Mammary epithelial cell (primary cell): ENCODE measurements at places on chromosomes 16 and 17.

GRCh38 chr17:81002409-81003361 lies 11.0 kb downstream of the CHMP6 start:
- peak; percentile 65 for DNase-seq

DNA sequence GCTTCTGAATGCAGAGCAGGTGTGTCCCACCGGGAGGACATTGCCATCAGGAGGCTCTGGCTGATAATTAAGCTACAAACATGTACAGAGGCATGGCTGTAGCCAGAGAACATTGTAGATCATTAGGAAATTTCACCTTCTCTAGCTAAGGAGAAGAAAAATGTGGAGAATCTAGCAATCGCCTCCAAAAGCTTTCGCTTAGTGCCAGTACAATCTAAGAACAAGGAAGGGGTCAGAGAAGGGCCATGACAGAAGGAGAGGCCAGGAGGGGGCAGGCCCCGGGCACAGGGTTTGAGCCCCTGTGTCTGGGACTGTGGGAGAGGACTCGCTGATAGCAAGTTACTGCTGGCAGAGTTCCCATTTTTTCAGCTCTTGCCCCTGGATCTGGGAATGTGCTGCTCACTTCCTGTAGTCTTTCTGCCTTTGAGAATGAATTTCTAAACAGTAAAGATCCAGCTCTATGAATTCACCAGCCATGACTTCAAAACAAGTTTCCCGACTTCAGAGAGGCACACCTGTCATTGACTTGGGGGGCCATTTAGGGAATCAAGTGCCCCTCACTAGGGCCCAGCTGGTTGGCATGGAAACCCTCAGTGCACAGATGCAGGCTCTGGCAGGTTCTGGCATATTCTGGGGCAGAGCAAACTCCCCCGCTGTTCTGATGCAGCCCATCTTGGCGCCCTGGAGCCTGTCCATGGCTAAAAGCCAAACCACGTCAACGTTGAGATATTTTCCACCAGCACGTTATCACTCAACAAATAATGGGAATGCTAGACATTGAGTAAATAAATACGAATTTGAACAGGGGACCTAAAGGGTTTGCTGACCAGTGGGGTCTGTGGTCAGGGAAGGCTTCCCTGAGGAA lies 59.5 kb upstream of the CACNG4 start:
- peak; percentile 56 for DNase-seq

- DNase-seq, result no peak
These were observed 4.4 kb downstream of the MSLN start for GRCh38 chr16:764848-765487.

DNA sequence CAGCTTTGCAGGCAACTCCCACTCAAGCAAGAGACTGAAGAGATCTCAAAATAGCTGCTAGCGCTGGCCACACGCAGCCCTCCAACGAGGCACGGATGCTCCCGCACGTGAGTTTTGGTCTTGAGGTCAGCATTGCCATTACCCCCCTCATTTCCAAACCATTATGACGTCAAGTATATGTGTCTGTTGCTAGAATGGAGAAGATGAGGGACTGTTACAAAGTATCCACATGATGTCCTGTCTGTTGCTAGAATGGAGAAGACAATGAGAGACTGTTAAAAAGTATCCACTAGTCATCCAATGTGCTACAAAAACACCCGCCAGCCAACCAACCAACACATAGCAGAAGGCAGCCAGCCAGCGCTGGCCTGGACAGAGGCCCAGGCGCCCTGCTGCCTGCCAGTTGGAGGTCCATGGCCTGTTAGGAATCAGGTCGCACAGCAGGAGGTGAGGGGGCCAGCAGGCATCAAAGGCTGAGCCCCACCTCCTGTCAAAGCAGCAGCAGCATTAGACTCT lies 24.8 kb downstream of the KLHDC4 start:
- DNase-seq, result no peak

GRCh38 chr16:79562166-79562823 lies 38.2 kb downstream of the MAF start:
- DNase-seq, result no peak

DNA sequence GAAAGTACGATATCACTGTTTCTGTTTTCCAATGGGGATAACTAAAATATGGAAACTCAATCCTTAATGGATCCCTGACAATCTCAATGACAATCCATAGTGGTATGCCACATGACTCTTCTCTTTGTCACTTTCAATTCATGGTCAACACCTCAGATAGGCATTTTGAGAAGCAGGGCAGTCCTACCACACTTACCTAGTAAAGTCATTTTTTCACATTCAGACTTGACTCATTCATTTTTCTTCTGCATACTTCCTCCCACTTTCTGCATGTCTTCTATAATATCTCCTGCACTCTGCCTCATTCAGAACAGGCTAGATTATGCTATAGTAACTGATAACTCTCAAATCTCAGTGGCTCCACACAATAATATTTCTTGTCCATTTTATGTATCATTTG lies 117.5 kb downstream of the FTO start:
- DNase-seq, result peak; percentile 65

DNA sequence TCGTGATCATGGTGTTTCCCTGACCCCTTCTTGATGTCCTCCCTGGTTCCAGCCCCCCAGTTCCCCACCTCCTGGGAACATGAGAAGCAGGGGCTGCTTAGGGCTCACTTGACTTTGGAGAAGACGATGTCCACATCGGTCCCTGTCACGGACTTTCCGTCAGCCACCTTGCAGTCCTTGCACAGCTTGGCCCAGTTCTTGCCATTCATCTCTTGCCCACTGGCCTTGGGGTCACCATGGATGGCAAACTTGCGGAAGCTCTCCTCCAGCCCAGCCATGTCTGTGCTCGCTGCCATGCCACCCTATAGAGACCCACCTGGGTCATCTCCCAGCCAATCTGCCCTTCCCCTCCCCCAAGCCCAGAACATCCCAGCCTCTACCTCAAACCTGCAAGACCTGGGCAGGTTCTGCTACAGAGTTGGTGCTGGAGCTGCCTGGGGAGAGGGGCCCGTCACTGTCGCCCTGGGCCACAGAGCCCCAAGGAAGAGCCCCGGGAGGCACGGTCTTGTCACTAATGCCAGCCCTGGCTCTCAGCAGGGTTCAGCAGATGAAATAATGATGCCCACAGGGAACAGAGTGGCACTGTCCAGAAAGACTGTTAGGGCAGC lies 2.4 kb downstream of the TPPP3 start:
- DNase-seq, result no peak

- no peak for DNase-seq
These were observed 682 bp downstream of the XAF1 start for GRCh38 chr17:6756425-6757031.

- no peak for DNase-seq
These were observed 300.6 kb downstream of the SEC14L1 start for GRCh38 chr17:77441130-77441920.

DNA sequence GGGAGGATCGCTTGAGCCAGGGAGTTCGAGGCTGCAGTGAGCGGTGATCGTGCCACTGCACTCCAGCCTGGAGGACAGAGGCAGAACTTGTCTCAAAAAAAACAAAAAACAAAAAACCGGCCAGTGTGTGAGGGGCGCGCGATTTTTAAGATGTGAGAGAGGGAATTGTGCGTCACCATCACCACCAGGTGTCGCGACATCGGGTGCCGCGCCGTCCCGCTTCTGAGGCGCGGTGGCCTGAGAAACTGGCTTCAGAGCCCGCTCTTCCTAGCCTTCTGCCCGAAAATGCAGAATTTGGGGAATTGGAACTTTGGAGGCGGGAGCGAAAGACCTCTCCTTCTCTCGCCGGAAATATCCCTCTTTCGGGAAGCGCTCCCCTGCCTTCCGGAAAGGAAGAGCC lies 524.8 kb downstream of the KCNJ18 start:
- DNase-seq, result no peak

- peak; percentile 86 for DNase-seq
These were observed 37.4 kb upstream of the EMP2 start for GRCh38 chr16:10617662-10618420.

GRCh38 chr16:23257682-23258081 lies 44.4 kb upstream of the SCNN1B start:
- DNase-seq, result peak; percentile 39

DNA sequence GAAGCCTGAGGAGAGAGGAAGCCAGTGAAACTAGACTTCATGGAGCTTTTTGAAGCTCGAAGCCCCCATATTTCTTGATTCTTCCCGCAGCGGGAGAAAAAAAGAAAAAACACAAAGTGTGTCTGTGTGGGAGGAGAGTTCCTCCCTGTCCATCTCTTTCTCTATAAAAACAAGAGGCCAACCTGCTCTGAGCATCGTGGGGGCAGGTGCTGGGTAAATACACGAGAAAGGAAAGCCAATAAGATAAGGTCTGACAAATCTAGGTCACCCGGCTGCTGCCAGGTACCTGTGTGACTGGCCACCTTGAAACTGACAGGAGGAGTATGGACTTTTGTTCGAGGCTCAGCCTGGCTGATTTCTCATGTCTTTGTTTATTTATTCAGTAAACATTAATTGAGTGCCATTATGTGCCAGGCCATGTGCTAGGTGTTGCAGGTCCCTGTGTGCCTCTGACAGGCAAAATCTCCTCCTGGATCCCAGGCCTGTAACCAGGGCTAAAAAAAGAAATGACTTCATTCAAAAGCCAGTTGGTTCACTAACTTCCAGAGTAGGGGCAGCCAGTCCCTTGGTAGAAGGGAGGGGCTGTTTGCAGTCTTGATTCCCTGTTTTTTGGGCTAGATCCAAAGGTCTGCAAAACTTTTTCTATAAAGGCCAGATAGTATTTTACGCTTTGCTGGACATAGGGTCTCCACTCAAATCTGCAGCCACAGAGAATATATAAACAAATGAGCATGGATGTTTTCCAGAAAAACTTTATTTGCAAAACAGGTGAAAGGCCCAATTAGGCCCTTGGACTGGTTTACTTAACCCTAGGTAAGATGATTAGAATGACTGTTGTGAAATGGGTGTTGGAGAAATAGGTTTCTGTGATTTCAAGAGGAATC lies 35.6 kb downstream of the YPEL2 start:
- no peak for DNase-seq

GRCh38 chr17:39063681-39064069 lies 87.8 kb downstream of the PLXDC1 start:
- no peak for DNase-seq

DNA sequence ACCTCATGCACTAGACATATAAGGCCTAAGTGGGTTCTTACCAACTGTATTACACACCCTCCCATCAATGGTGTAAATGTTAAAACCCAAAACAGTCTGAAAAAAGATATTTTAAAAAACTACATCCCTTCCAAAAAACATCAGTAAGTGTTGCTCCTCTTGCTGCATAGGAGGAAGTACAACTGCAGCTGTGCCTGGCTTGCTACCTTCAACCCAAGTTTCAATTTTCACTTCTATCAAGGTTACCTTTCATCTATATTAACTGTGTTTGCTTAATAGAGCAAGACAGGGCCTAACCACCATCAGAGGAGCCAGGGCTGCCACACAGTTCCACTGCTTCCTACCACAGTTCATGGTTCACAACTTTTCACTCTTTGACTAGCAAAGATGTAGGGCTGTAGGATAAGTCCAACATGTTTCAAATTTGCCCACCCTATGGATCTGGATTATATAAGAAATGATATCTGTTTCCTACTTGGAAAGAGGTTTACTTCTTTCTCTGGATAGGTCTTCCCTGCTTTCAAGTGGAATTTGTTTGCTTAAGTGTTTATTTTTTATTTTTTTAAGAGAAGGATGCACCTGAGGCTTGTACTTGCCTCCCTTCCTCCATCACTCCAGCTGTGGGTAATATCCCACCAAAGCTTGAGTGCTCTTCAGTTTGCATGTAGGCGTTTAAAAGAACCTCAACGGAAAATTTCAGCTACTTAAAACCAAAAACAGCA lies 56.7 kb downstream of the GRB7 start:
- no peak for DNase-seq
